Stimulated activated CD4-positive, alpha-beta T cell treated with anti-CD3 and anti-CD28 coated beads, Interleukin-1b, Interleukin-23, amount 100 ng/mL, for 1 hour (primary cell): ENCODE measurements at places on chromosomes 1 and 21.
A peak's percentile ranks its signal among the peaks of the same experiment; 100 is the strongest.

DNA sequence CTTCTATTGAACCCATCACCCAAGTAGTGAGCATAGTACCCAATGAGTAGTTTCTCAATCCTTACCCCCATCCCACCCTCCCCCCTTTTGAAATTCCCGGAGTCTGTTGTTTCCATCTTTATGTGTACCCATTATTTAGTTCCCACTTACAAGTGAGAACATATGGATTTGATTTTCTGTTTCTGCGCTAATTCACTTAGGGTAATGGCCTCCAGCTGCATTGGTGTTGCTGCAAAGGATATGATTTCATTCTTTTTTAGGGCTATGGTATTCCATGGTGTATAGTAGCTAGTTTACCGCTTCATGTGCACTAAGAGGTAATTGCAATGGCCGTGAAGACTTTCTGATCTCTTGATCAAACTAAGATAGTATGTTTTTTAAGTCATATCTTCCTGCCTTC is 107.5 kb upstream of the SERTAD4 start:
- no peak for DNase-seq

DNA sequence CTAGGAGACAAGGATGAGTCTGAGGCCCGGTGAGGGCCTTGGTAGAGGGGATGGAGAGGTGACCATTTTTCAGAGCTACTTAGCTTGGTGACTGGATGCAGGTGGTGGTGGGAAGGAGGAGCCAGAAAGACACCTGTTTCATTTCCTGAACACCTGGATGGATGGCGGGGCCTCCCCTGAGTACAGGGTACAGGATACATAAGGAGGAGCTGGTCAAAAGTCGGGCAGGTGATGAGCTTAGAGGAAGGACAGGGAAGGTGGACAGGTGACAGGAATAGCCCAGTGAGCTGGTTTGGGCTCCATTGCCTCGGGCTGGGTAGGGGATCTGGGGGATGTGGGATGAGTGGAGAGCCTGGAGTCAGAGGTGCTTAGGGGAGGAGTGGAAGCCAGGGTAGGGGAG is 6.3 kb downstream of the FAAH start:
- DNase-seq, result no peak

GRCh38 chr1:46285730-46286477 is 17.5 kb downstream of the LRRC41 start:
- DNase-seq, result no peak

DNA sequence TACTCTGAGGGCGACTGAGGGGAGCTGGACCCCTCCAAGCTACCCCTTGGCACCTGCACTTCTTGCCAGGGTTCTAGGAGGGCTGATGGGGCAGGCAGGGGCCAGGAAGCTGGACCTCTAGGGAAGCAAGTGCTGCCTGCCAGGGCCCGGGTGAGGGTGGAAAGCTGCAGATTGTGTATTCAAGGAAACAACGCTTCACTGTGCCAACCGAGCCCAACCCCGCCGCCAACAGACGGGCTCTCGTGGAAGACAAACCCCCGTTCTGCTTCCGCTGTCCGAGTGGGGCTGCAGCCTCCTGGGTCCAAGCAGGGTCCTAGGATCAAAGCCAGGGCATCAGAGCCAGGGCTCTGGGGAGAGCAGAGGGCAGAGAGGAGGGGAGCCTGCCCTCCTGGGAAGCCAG is 3.2 kb downstream of the EFHD2 start:
- no peak for DNase-seq

- peak; percentile 24 for DNase-seq
These were observed 2.3 kb downstream of the KLHDC8A start for GRCh38 chr1:205354259-205355074.

DNA sequence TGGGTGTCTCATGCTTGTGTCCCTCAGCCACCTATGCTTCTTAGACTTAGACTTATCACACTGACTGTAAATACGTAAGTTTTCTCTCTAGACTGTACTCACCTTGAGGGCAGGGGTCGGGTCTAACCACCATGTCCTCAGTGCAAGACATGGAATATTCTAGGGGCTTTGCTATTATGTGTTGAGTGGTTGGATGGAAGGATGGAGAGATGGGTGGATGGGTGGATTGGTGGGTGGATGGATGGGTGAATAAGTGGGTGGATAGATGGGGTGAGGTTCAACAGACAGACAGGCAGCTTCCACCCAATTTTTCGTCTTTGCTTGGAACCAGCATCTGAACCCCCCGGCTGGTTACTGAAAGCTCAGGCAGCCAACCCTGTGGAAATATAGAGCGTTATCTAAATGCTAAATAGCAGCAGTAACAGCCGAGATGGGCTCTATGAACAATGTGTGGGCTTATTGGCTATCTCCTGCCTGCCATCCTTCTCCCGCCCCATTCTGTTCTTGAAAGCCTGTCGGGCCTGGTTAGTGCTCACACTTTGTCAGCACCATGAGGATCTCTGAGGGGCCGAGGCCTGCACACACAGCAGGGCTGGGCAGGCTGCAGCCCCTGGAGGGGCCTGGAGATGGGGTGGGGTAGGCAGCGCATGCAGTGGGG is 130.7 kb downstream of the ACTL8 start:
- no peak for DNase-seq

DNA sequence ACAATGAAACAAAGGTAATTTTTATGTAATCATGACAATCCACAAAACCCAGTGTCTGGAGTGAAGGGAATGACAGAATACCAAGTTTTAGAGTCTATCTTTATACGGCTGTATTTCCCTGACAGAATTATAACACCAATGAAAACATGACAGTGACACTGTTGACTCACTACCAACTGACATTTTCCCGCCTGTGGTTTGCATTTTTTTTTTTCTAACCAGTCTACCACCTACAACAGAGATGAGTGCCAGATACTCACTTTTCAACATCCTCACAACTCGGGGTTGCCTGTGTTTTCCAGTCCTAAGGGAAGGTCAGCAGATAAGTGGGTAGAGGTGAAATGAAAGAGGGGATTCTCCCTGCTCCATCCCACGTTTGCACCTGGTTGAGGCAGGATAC is 118.9 kb downstream of the KCNJ6 start:
- DNase-seq, result no peak

GRCh38 chr1:236862615-236863211 is 67.6 kb downstream of the MTR start:
- no peak for DNase-seq

DNA sequence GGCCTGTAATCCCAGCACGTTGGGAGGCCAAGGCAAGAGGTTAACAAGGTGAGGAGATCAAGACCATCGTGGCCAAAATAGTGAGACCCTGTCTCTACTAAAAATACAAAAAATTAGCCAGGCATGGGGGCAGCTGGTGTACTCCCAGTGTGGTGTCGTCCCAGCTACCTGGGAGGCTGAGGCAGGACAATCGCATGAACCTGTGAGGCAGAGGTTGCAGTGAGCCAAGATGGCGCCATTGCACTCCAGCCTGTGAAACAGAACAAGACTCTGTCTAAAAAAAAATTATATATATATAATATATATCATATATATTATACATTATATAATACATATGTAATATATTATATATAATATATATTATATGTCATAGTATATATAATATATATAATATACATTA is 249.2 kb upstream of the TPTE start:
- DNase-seq, result no peak

DNA sequence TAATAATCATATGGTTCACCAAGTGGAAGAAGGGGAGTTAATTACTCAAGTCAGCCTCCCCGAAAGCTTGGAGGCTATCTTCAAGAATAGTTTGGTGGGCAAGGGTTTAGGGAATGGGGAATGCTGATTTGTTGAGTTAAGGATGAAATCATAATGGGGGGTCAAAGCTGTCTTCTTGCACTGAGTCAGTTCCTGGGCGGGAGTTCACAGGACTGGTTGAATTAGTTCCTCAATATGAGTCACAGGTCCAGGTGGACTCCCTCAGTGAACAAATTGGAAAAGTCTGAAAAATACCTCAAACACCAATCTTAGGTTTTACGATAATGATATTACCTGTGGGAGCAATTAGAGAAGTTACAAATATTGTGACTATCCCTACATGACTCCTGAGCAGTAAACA is 115.2 kb upstream of the COA6 start:
- DNase-seq, result no peak
